ENCODE measurements at places on chromosomes 7 and 10.

DNA sequence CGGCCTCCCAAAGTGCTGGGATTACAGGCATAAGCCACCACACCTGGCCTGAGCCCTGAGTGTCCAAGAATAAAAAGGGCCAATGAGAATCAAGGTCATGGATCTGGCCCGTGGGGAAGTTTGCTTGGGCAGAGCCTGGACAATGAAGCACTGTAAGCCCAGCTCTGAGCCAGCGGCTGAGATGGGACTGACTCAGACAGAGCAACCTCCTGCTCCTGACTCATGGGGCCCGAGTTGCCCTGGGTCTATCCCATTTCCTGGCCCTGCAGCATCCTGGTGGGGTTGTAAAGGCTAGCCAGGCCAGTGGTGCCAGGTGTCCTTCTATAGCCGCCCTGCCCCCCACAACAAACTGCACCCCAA lies 5.2 kb upstream of the MYH16 start:
- no peak for DNase-seq

- DNase-seq, result no peak
Measured at GRCh38 chr7:105219771-105220160, 169.0 kb downstream of the SRPK2 start.

- no peak for DNase-seq
Measured at GRCh38 chr7:921071-921461, 33.4 kb downstream of the ADAP1 start.

GRCh38 chr10:102781921-102782557 lies 38.3 kb downstream of the WBP1L start:
- DNase-seq, result no peak

DNA sequence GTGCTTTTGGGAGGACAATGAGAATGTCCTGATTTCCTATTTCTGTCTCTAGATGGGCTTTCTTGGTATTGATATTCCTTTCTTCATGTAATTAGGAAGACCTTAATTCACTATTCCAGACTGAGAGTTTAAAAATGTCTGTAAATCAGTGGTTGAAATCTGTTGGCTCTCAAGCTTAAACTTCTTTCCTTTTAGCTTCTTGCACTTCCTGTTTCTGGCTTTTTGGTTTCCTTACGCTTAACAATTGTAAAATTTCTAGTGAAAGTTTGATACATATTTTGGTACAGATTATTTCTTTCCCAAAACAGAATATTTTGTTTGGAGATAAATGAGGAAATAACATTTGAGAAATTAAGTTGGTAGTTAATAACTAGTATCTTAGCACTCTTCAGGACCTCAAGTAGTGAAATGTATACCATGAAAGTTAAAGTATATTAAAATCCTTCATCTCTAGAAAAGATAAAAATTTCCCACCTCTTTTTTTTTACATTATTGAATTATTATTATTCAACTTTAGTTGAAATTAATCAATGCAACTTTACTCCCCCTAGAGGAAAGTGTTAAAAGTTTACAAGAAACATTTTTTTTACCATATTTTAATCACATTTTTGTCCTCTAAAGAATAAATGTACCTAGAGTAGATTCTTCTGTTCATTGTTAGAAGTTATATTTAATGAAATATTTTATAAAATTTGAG lies 137.2 kb downstream of the PHTF2 start:
- DNase-seq, result no peak
